MM.1S (cell line): ENCODE measurements at places on chromosomes 3 and 15.

DNA sequence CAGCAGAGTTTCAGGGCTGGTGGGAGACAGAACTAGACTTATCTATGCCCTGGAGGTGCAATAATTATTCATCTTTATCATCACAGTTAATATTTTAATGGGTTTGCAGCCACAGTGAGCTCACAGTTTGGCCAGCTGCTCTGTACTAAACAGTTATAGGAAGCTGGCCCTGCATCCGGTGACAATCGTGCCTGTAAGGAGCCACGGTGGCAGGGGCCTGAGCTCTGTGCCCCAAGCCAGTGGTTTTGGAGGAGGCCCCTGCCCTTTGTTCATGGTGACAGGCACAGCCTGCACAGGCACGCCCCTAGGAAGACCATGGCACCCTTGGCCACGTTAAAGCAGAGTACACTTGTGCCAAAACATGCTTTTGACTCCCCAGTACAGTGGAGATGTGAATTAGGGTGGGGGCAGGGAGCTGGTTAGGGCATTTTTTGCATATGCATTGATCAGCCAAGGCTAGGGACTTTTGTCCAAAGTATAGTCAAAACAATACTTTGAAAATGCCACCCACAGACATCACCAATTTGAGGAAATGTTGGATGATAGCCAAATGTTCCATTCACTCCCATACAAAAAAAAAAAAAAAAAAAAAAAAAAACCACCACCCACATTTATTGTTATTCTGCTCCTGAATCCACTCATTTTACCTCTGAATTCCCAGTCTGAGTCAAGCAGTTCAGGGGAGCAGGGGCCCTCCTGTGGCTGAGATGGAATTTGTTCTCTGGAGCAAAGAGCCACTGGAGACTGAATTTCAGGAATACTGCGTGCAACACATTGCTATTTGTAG is 3.4 kb upstream of the RFTN1 start:
- no peak for DNase-seq

DNA sequence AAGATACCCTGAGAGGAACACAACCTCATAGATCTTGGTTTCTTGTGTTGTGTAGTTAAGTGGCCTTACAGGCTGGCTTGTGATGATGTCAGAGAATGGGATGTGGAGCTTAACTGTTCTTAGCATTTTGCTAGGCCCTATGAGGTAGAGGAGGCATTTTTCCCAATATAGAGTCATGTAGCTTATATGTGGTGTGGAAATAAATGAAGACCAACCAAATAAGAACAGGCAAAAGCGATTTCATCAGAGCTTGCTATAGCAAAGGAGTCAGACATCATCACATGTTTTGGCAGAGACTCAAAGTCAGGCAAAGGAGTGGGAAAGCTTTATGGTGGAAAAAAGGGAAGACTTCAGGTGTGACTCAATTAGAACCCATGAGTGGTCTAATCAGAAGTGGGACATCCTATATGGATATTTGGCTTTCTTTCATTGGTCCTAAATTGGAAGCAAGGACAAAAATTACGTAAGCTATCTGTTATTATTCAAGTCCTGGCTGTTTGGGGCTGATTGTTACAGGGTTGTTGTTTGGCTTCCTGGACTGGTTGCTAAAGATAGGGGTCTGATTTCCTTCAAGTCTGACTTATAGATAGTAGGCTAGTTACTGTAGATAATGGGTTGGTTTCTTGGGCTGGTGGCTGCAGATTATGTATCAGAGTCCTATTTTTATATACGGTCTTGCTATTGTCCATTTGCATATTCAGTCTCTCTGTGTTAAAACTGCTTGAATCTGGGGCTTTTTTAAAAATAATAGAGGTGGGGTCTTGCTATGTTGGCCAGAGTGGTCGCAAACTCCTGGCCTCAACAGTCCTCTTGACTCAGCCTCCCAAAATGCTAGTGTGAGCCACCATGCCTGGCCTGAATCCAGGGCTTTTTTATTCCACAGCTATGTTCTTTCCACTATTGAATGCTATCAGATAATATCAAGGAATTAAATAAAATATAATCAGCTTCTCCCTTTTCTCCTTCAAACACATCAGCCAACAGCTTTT is 30.3 kb upstream of the SETD2 start:
- no peak for DNase-seq

DNA sequence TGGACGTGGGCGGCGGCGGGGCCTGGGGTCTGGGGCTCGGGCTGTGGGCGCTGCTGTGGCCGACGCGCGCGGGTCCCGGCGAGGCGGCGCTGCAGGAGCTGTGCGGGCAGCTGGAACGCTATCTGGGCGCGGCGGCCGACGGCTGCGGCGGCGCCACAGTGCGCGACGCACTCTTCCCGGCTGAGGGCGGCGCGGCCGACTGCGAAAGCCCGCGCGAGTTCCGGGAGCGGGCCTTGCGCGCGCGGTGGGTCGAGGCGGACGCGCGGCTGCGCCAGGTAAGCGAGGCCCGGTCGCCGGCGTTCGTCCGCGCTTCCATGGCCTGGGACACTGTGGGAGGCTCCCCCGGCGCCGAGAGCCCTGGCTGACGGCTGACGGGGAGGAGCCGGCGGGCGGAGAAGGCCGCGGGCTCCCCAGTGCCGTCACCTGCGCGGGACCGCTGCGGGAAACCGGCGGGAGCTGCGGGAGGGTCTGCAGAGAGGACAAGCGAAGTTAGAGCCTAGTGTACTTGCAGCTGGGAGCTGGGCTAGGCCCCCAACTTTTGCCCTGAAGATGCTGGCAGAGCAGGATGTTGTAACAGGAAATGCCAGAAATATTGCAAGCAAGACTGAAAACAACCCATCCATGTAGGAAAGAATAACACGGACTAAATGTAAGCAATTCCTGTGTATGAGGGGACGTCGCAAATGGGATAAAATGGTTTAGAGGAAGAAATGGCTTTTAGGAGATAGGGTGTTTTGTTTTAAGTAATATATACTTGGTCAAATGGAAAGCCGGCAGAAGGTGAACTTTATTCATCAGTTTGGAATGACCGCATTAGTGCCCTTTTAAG is 847 bp downstream of the WHAMM start:
- peak; percentile 36 for DNase-seq

DNA sequence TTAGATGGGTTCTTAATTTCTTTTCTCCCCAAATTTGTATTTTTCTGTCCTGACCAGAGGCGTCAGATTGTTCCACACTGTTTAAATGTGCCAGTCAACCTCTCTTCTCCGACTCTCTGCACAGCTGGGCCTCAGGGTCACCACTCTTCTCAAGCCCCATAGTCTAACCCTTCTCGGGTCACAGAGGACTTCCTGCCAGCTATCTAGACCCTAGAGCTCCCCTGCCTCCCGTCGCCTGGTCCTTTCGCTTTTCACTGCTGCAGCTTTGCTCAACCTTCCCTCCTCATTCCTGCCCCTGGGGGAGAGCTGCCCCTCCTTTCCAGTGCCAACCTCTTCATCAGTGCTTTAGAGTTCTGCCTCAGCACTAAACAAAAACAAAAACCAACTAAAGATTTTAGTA is 151.7 kb downstream of the ATG7 start:
- DNase-seq, result no peak

- peak; percentile 60 for DNase-seq
Measured at GRCh38 chr15:99371180-99372103, 120.2 kb downstream of the LRRC28 start.

GRCh38 chr3:113791381-113791780 is 44.5 kb downstream of the ATP6V1A start:
- DNase-seq, result no peak

- DNase-seq, result no peak
Measured at GRCh38 chr3:102016417-102016816, 167.1 kb downstream of the NFKBIZ start.

DNA sequence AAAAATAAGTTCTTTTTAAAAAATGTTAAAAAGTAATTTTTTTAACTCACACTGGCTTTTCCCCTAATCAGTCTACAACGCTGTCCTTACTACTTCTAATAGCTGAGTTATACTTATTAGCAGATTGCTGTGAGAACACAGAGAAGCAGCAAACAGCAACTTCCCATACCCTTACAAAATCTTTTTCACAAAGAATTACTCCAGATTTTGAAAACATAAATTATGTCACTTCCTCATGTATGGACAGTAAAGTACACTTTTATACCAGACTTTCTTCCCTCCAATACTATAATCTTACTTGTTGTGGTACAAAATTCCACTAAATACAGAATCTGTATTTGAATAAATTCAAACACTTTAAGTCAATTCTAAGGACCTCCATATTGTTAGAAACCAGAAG is 2.1 kb downstream of the PHC3 start:
- no peak for DNase-seq

GRCh38 chr3:196044513-196044912 is 37.4 kb downstream of the TFRC start:
- no peak for DNase-seq

DNA sequence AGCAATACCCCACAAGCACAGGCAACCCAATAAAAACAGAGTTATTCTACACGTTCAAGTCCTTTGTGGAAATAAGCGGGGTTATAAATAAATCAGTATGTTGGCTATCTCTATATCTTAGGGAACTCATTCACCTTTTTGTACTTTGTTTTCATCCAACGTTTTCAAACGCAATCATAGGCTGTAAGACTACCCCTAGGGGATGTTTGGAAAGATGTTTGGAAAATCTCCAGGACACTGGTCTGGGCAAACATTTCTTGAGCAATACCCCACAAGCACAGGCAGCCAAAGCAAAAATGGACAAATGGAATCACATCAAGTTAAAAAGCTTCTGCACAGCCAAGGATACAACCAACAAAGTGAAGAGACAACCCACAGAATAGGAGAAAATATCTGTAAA is 70.1 kb downstream of the CLDN11 start:
- no peak for DNase-seq

DNA sequence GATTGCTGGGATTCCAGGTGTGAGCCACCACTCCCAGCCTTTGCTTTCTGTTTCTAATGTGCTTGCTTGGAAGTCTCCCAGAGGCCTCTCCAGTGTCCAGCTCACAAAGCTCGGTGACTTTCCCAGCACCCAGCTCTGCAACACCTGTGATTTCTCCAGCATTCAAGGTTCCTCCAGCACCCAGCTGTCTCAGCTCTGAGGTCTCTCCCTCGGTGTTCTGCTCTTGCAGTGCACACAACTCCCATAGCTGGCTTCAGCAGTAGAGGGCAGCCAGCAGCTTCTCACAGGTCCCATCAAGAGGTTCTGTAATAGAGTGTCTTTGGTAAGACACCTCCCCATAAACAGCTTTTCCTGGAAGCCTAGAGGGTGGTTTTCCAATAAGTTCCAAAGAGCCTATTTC is 75.1 kb downstream of the GRM7 start:
- DNase-seq, result no peak
